ENCODE measurements at places on chromosomes 16 and 17.
A peak's percentile ranks its signal among the peaks of the same experiment; 100 is the strongest.

DNA sequence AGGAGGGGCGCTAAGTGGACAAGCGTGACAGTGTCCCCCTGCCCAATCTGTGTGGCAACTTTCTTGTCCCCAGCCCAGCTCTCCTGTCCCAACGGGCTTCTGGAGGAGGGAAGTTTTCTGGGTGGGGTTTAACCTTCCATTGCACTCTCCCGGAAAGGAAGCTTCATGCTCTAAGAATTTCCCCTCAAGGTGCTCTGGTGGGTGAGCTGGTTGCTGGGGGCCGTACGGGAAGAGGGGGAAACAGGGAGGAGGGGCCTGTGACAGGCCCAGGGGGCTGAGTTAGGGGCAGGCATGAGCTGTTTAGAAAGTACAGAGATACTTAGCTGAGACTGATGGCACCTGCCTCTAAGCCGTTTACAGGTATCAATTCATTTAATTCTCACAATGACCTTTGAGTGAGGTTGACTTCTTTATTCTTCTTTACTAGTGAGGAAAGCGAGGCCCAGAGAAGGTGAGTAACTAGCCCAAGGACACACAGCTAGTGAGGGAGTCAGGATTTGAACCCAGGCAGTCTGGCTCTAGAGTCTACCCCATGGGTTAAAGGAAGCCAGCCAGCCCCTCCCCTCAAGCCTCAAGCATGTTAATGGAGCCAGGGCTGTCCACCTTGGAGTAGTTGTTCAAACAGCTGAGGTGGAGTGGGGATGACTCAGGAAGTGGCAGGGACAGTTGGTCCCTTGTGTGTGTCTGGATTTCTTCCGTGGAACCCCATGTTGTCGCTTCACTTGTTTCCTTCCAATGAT, 18.9 kb downstream of the ADGRG1 start:
- no peak for DNase-seq

- no peak for DNase-seq
Measured at GRCh38 chr16:47129755-47130435, 13.8 kb downstream of the NETO2 start.

- DNase-seq: no peak
Measured at GRCh38 chr16:3266873-3267537, 10.6 kb upstream of the MEFV start.

GRCh38 chr16:10065019-10065418, 117.2 kb downstream of the GRIN2A start:
- DNase-seq: no peak

- no peak for DNase-seq
Measured at GRCh38 chr17:77098884-77099545, 41.8 kb upstream of the SEC14L1 start.

- DNase-seq: no peak
Measured at GRCh38 chr17:978103-979093, 1.2 kb downstream of the NXN start.

- no peak for DNase-seq
Measured at GRCh38 chr17:5672141-5672540, 87.8 kb upstream of the NLRP1 start.

DNA sequence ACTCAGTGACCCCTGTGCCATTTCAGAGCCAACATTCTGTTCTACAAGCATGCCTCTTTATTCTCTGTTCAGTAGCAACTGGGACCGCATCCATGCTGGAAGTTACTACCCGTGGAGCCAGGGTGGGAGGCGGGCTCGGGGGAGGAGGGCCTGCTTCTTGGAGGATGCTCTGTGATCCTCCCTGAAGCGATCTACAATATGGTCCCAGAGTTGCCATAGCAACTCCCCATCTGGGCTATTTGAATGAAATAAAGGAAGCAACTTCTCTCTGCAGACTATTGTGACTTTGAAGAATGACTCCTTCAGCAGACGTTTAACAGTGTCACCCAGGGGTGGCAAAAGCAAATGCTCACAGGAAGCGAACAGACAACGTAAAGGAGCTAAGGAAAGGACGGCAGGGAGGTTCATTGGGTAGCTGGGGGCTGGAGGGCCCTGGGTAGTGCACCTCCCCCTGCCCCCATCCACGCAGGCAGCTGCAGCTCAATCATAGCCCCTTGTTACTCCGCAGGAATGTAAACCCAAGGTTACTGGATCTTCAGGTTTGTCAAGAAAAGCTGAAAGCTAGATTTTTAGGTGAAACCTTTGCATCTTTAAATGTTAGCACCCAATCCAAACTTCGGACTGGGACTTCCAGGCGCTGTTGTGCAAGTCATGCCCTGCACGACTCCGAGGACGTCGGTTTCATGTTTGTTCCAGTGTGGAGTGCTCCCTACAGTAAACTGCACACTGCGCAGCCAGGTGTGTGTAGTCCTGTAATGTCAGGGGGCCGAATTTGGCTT, 51.1 kb upstream of the MEAK7 start:
- DNase-seq: no peak

- DNase-seq: no peak
Measured at GRCh38 chr17:71869841-71870545, 250.8 kb upstream of the SOX9 start.

DNA sequence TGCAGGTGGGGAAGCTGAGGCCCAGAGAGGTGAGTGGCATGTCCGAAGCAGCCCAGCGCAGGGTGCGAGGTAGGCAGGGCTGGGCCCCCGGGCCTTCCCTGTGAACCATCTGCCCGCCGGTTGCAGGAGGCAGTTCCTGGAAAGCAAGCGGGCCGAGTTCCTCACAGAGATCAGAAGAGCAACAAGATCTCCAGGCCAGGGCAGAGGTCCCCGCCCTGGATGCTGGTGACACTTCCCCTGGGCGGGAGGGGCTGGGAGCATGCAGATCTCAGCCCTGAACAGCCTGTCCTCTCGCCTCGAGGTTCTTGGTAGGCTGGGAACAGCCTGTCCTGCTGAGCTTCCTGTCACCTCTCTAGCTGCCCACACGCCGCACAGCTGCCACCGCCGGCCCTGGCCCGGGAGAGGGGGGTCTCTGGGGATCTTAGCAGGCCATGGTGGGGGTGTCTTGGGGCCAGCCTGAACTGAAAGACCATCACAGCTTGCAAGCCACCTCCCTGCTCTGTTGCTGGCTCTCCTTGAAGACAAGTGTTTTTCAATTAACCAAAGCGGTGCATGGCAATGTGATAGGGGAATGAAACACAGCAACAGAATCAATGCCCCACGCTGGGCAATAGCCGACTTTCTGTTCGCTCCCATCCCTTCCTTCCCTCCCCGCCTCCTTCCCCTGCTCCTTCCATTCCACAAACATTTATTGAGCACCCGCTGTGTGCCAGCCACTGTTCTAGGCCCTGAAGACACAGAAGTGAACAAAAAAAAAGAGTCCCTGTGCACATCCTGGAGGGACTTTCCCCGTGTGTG, 31.7 kb downstream of the SOCS1 start:
- peak; percentile 31 for DNase-seq

GRCh38 chr16:177394-177822, 928 bp downstream of the HBA1 start:
- no peak for DNase-seq

DNA sequence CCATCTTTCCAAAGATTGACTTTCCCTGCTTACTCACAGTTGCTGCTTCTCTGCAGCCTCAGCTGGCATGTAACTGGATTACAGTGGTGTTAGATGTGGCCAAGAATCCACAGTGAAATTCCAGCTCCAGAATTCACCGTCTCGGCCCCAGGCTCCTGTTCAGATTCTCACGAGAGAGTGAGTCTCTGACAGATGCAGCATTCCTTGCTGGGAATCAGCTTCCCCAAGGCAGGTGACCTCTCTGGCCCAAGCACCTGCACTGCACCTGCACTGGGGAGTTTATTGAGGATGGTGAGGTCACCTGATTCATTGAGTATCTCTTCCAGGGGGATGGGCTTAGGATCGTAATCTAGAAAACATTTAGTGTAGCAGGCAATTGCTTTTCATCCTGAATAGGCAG, 600.5 kb upstream of the RBFOX1 start:
- no peak for DNase-seq

- DNase-seq: no peak
Measured at GRCh38 chr17:29433541-29433940, 43.4 kb downstream of the TAOK1 start.

- no peak for DNase-seq
Measured at GRCh38 chr16:90019543-90020259, 445 bp upstream of the DBNDD1 start.

DNA sequence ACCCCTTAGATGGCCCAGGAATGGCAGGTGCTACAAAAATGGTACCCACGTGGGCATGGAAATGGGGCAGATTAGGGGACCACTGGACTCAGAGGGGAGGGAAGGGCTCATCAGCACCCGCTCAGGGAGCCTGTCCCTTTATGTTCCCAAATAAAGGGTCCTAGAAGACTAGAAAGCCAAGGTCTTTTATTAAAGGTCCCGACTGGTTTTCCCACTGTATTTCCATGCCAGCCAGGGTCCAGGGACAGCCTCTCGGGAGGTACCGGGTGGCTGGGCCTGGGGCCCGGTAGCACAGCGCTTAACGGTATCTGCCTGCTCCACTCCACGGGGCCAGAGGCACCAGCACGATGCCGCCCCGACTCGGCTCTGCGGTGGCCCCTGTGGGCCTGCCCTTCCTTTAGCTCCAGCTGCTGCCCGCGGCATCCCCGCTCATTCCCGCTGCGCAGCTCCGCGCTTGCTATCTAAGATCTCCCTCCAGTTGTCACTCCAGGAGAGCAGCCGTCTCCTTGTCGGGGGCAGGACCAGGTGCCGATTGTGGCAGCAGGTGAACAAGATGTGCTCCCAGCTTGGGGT, 1.4 kb downstream of the NT5C start:
- DNase-seq: no peak

- no peak for DNase-seq
Measured at GRCh38 chr16:84458606-84459532, 45.6 kb downstream of the MEAK7 start.

DNA sequence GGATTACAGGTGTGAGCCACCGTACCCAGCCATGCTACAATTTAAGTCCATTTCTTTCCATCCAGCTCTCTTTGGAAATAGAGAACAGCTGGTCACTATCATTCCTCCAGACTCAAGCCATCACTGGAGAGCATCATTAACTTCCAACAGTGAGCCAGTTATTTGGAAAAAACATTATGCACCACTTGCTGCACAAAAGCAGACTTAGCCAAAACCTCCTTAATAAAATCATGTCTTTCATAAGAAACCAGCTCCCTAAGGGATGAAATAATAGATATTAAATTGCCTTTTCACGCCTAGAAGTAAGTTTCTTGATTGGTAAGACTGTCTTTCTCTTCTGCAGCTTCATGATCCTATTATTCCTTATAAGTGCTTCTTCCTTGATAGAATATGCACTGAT, 17.9 kb downstream of the SLC39A11 start:
- no peak for DNase-seq

DNA sequence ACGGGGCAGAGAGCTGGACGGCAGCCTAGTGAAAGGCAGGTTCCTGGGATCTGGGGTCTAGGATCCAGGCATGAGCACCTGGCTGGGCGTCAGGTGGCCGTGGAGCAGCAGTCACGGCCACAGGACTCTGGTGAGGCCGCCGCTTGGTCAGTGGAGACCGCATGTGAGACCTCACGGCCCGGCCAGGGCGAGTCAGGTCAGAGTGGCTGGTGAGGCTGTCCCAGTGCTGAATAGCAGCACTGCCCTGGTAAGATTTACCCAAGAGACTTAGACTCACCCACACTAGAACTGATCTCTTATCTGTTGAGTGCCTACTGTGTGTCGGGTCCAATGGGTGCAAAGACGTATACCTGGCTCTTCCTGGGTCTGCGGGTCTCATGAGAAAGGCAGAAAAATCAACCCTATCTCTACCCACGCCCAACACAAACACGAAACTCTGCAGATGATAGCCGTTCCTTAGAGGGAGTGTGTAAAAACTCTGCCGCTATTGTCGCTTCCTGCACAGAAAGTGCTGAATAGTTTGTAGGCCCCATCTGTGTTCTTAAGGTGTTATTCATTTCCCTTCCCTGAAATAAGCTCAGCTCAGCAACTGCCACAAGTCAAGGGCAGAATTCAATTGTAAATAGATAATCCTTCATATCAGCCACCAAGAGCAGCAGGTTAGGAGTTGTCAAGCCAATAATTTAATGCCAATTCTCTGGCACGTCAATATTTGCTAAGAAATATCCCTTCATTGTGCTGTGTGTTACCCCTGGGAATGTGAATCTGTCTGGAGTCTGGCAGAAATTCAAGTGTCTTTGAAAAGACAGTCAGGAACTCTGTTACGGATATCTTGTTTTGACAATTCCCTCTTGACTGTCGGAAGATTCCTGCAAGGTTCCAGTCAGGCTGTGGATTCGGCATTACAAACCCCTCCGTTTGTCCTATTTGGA, 240.0 kb downstream of the NTN1 start:
- DNase-seq: no peak

DNA sequence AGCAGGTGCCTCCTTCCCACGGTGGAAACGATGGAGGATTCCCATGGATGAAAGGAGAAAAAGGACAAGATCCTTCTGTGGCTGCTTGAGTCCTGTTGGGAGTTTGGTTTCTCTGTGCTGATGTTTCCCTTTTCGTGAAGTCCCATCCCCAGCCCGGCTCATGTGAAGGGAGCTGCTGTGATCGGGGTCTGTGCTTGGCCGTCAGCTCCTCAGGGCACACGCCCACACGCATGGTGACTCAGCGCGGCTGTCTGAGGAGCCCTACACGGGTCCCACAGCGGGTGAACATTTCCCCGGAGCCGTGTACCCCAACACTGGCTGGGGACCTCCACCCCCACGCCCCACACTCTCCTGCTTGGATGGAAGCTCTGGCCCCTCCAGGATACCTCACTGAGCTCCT, 44.5 kb upstream of the SSTR5 start:
- DNase-seq: no peak

DNA sequence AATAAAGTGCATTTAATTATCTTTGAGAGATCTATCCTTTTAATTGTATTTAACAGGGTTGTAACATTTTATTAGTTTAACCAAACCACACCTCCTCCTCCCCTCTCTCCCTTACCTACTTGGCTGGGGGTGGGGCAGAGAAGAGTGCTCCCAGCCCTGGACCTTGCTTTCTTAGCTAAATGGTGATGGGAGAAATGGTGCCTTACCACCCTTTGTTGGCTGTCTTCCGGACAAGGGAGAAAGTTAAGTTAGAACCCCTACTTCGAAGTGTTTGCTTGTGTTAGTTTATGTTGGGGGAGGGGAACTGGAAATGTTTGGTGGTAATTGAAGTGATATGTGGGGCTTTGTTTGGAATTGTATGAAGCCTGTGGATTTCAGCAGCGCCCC, 3.9 kb downstream of the FZD2 start:
- no peak for DNase-seq

- DNase-seq: no peak
Measured at GRCh38 chr17:80986816-80987475, 4.7 kb upstream of the CHMP6 start.

GRCh38 chr17:17681187-17681743, at the start of gene RAI1:
RAI1 (plus strand) TSS chr17:17681458; CDS start chr17:17792949, 111,491 bp downstream.
- DNase-seq: peak; percentile 49

- no peak for DNase-seq
Measured at GRCh38 chr16:88907768-88908167, 41.3 kb upstream of the PABPN1L start.

GRCh38 chr17:17859909-17860765, 23.4 kb upstream of the SREBF1 start:
- peak; percentile 57 for DNase-seq

DNA sequence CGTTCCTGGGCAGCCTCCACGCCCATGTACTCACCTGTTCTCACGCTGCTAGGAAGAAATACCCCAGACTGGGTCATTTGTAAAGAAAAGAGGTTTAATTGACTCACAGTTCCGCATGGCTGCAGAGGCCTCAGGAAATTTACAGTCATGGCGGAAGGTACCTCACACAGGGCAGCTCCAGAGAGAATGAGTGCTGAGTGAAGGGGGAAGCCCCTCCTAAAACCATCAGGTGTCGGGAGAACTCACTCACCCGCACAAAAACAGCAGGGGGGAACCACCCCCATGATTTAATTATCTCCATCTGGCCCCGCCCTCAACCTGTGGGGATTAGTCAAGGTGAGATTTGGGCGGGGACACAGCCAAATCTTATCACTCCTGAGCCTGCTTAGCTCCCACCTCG, 18.2 kb downstream of the RAB40C start:
- DNase-seq: no peak

- no peak for DNase-seq
Measured at GRCh38 chr17:77058016-77058415, 82.8 kb upstream of the SEC14L1 start.

Measured in stimulated activated CD8-positive, alpha-beta memory T cell treated with anti-CD3 and anti-CD28 coated beads, Interleukin-4, amount 100 ng/mL, for 1 hour (primary cell).